Stimulated activated naive CD4-positive, alpha-beta T cell treated with Interleukin-2 at 50 U/mL for 16 hours (primary cell): ENCODE measurements at places on chromosomes 1 and 21.

GRCh38 chr1:171984262-171984661, 143.0 kb downstream of the DNM3 start:
- no peak for DNase-seq

GRCh38 chr1:26945728-26946127, 14.5 kb downstream of the KDF1 start:
- DNase-seq: no peak

DNA sequence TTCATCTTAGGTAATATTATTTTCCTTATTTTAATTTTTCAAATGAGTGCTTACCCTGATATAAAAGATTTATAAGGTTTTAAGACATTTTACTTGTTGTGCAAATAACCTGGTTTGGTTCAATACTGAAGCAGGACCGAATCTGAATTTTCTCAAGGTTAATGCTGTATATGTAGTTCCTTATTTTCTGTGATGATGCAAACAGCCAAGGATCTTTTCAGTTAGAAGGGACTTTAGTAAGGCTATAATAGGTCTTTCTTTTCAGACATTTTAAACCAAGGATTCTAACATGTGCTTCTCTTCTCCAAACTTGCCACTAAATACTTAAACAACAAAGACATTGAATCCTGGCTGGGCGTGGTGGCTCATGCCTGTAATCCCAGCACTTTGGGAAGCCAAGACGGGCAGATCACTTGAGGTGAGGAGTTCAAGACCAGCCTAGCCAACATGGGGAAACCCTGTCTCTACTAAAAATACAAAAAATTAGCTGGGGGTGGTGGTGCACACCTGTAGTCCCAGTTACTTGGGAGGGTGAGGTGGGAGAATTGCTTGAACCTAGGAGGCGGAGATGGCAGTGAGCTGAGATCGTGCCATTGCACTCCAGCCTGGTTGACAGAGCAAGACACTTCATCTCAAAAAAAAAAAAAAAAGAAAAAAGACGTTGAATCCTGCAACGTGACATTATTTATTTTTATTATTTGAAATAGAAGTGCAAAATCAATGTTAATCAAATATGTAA, 3.2 kb upstream of the ARPC5 start:
- DNase-seq: no peak

- DNase-seq: no peak
Measured at GRCh38 chr21:38820471-38821239, 14.9 kb downstream of the ETS2 start.

- no peak for DNase-seq
Measured at GRCh38 chr1:43879996-43880395, 53.6 kb upstream of the ARTN start.

DNA sequence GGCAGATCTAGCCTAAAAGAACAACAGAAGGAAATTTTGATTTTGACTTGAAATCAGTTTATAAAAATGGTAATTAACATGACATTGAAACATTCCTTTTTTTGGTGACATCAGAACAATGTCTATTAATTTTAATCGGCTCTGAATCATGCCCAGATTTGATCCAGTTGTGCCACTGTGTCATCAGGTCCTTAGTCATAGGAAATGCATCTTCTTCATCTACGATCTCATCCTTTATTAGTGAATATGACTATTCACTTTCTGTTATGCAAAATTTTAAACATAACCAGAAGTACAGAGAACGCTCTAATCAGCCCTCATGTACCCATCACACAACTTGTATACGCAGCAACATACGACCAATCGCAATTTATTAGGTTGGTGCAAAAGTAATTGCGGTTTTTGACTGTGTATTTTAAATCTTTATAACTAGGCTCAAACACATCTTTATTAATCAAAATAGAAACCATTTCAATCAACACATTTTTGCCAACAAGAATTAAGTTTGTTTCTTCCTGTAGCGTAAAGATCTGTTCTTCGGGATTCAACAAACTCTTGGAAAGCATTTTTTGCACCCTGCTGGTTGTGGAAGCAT, 40.3 kb upstream of the TLR5 start:
- no peak for DNase-seq

DNA sequence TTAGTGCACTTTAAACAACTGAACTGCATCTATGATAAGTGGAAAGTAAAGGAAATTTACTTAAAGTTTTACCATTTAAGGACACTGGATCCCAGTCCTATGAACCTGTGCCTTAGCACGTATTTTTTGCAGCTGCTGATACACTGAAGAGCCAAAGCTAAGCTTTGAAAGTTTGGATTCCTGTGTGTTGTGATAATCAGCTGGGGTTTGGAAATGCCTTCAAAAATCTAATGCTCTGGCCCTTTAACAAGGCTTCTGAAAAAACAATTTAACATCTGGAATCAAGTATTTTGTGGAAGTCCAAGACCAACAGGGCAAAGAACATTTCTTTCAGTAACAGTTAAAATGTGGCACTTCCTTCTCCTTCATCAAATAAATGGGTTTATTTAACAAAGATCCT, 51.8 kb downstream of the DDAH1 start:
- DNase-seq: no peak

DNA sequence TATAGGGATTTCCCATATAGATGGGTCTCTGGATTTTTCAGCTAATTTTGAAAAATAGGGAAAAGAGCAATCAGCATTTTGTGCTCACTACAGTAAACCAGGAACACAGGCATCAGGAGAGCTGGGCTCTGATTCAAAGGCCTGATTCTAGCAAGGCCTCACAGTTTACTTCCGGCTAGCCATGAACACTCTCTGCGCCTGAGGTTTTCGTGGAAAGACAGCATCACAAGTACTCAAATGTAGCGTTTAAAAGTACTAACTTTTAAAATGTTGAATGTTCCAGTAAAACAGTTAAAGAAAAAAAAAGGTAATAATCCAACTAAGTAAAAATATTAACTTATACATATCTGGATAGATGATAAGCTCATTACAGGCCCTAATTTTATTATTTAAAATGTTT, 120.6 kb downstream of the SLC45A1 start:
- no peak for DNase-seq

DNA sequence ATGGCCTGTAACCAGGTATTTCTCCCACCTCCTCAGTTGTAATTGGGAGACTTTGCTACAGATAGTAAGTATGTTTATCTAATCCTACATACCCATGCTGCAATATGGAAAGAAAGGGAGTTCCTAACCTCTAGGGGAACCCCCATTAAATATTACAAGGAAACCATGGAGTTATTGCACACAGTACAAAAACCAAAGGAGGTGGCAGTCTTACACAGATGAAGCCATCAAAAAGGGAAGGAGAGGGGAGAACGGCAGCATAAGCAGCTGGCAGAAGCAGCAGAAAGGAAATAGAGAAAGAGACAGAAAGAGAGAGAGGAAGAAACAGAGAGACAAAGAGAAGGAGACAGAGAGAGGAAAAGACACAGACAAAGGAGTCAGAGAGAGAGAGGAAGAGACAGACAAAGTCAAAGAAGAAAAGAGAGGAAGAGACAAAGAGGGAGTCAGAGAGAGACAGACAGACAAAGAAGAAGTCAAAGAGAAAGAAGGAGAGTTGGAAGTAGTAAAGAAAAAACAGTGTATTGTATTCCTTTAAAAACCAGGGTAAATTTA, 142.9 kb downstream of the FASLG start:
- DNase-seq: no peak

DNA sequence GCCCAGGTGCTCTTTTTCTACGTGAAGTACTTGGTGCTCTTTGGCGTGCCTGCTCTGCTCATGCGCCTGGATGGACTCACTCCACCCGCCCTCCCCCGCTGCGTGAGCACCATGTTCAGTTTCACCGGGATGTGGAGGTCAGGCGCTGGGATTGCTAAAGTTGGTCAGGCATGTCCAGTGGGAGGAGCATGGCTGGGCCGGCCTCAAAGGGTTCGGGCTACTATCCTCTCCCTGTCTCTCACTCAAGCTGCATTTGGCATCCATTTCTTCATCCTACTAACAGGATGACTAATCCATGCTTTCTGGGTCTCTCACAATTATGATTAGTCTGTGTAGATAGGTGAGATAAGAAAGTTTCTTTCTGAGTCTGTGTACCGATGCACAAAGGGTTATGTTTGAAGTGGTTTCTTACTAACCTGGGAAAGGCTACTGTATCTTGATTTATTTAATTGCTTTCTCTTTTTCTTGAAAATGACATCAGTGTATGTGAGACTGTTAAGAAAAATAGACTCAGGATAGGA, 135.9 kb downstream of the HHAT start:
- DNase-seq: no peak

DNA sequence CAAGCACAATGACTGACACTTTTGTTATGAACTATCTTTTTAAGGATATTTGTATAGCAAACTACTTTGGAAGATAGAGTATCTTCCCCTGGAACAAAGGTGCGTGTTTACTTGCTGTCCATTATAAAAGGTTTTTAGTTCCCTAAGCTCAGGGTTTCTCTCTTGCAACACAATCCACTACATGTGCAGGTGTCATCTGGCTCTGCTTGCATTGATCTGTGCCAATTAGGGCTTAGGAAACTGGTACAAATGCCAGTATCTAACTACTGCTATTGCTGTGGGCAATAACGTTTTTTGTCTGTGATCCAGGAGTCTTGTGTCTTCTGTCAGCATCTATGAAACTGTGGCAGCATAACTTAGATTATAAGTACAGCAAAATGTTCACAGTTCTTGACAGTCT, 68.3 kb upstream of the ABCD3 start:
- no peak for DNase-seq

DNA sequence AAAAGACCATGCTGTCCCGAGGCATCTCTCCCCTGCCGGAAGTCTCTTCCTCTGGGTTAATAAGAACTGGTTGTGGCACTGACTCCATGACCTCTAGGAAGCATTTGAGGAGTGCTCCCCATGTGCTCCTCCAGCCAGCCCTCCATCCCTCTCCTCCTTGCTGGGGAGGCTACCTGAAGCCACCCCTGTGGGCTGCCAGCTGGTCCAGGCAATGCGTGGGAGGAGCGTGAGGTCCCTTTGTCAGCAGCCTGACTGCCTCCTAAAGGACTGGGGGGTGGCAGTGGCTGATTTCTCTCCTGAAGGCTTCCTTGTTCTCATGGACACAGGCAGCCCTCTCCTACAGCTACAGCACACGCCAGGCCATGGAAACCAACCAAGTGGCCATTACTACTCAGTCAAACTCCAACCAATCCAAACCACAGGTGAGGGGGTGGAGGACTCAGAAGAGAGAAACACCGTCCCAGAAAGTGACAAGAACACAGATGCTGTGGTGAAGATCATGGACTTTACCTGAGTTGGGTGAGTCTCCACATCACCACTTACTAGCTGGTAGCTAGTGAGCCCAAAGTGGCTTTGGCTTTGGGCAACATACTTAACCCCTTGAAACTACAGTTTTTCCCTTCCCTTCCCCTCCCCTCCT, 35.2 kb downstream of the NENF start:
- DNase-seq: no peak

- DNase-seq: no peak
Measured at GRCh38 chr1:199377211-199377610, 650.3 kb upstream of the NR5A2 start.
